ENCODE measurements at places on chromosomes 1 and 21.

DNA sequence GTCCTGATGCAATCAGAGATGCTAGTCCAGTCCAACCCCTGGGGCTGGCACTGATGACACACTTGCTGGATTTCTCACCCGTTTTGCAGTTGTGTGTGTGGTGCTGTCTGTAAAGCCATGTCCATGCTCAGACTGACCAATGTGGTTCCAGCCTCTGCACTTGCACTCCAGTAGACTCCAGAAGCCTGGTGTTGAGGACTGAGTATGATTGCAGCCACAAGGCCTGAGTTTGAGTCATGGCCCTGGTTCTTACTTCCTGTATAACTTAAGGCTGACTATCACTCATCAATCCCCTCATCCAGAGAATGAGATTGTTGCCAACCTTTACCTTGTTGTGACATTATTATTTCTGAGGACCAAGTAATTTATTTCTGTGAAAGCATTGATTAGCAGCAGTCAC is 34.8 kb upstream of the IKBKE start:
- no peak for DNase-seq

GRCh38 chr1:34267326-34267725 is 90.6 kb downstream of the C1orf94 start:
- no peak for DNase-seq

GRCh38 chr1:18241891-18242290 is 134.3 kb downstream of the IGSF21 start:
- DNase-seq, result no peak

- DNase-seq, result no peak
These were observed 637 bp downstream of the LYPLA2 start for GRCh38 chr1:23791516-23792047.

DNA sequence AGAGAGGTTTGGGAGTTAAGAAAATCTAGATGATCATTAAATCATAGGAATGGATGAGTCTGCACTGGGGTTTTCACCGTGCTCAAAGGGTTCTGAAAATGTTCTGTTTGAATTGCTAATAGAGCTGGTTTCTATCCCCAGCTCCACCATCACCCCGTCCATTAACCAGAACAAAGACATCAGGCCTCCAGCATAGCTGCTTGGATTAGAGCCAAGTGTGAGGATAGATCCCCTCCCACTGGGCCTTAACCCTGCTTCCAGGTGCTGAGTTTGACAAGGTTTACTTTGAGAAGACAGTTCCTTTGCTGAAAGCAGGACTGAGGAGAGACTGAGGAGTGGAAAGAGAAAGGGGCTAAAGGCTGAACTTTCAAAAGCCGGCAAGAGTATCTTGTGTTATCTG is 48.3 kb downstream of the MPZL1 start:
- DNase-seq, result no peak

DNA sequence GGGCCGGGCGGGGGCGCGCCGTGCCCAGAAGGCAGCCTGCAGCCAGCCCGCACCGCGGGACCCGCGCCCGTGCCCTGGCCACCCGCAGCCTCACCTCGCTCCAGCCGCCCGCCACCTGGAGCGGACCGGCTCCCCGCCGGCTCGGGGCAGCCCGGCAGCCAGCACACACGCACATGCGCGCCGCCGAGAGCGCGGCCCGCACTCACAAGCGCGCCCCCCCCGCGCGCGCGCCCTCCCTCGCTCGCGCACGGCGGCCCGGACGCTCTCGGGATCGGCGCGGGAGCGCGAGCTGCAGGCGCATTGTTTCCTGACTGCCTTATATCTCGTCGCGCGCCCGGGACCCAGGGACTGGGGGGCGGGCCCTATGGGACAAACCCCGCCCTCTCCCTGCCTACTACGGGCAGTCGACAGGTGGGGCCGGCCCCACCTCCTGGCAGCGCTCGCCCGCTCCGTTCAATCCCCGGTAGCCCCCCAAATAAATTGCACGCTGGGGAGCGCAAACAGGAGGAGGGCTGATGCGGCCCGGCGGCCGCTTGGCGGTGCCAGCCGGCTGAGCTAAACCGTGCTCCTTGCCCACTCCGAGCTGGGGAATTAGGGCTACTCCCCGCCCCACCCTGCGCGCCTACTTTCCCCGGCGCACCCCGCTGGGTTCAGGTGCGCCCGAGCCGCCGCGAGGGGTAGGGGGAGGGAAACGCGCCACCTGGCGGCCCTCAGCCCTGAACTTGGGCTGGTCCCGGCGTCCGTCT is at the start of gene MYCL:
TSS of gene MYCL (minus strand) at position 204 of the 746 bp plus-strand sequence. CDS start 483 bp downstream, outside the sequence.
- peak; percentile 59 for DNase-seq

DNA sequence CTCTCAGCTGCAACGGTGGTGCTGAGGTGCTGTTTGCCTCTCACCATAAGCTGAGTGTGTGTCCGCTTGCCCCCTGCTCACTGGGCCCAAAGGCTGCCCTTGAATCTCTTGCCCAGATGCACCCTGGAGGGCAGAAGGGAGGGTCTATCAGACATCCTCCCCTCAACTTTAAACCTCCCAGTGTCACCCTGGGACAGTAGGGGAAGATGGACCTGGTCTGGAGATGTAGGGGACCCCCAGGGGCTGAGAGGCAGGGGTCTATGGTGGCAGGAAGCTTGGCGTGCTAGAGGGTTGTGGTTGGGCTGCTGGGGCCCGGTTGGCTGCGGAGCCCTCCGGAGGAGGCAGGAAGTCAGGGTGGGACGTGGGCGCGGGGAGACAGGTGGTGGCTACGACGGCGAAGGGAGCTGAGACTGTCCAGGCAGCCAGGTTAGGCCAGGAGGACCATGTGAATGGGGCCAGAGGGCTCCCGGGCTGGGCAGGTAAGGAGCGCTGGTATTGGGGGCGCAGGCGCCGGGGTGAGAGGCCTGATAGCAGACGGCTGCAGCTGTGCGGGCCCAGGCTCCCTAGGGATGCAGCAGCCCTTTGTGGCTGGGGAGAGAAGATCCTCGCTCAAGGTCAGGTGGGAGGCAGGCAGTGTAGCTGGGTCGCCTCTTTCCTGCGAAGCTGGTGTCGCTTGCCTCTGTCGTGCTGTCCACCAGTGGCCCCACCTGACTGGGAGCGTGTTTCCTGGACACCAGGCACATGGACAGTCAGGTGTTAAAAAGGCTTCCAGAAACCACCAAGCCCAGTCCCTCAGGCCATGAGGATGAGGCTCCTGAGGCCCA is at the start of gene LCK:
TSS of gene LCK (plus strand) at position 373 of the 824 bp plus-strand sequence. CDS start 23,065 bp downstream, outside the sequence.
- DNase-seq, result no peak

- DNase-seq, result no peak
These were observed 1399.9 kb downstream of the PLA2G4A start for GRCh38 chr1:188228623-188229022.

- DNase-seq, result no peak
These were observed 44.0 kb downstream of the TBX15 start for GRCh38 chr1:118944133-118944532.

DNA sequence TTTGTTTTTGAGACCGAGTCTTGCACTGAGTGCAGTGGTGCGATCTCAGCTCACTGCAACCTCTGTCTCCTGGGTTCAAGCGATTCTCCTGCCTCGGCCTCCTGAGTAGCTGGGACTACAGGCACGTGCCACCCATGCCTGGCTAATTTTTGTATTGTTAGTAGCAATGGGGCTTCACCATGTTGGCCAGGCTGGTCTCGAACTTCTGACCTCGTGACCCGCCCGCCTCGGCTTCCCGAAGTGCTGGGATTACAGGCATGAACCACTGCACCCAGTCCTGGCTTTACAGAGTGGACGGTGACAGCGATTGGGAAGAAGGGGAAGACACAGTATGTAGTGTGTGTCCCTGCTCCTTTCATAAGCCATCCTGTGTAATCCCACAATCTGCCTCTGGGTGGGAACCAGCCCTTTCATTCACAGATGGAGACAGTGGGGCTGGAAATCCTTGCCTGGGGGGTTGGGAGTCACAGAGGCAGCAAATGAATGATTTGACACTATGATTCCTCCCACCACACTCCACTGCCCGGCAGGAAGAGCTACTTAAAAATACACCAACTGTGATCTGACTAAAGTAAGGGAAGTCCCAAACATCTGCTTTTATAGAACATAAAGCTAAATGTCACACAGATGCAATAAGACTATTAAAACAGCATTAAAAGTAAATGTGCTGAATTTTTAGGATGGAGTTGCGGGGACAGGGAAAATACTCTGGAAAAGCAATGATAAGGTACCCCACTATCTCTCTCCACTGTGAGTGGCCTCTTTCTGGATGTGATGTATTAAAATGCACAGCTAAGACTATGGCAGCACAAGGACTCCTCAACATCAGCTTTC is 4.5 kb downstream of the PARP1 start:
- no peak for DNase-seq

Data from psoas muscle (tissue), 8 donors.